ENCODE measurements at places on chromosomes 13 and 19. TPM values are rescaled to one million over a fixed set of nuclear protein-coding genes. Genes with fewer than 3 reads are reported as not detected.

GRCh38 chr13:48266701-48267639 is 34.0 kb downstream of the ITM2B start:
- DNase-seq, result no peak

DNA sequence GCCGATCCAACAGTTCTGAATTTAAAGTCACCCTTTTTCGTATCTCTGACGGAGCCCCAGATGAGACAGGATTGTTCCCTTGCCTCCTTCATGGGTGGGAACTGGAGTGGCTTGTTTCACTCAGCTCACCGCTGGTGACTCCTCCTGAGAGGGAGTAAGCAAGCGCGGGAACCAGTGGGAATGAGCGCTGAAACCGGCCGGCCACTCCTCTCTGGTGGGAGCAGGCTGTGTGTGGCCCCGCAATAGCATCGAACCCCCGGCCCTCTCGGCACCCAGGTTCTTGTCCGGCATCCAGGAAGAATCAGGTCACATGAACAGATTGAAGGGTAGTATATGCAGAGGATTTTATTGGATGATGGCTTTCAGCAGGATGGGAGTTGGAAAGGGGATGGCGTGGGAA is 1211.6 kb upstream of the PCDH20 start:
- no peak for DNase-seq

GRCh38 chr13:98172590-98173422 is 4.3 kb downstream of the RNF113B start:
- DNase-seq, result no peak

GRCh38 chr13:45592758-45593157 is 22.8 kb downstream of the ERICH6B start:
- DNase-seq, result no peak

GRCh38 chr19:32053376-32053775 is 292.0 kb upstream of the ZNF507 start:
- no peak for DNase-seq

- DNase-seq, result no peak
These were observed 32.8 kb downstream of the ATP12A start for GRCh38 chr13:24713022-24713421.

- DNase-seq, result no peak
These were observed 1109.5 kb downstream of the SLITRK1 start for GRCh38 chr13:82772816-82773215.

DNA sequence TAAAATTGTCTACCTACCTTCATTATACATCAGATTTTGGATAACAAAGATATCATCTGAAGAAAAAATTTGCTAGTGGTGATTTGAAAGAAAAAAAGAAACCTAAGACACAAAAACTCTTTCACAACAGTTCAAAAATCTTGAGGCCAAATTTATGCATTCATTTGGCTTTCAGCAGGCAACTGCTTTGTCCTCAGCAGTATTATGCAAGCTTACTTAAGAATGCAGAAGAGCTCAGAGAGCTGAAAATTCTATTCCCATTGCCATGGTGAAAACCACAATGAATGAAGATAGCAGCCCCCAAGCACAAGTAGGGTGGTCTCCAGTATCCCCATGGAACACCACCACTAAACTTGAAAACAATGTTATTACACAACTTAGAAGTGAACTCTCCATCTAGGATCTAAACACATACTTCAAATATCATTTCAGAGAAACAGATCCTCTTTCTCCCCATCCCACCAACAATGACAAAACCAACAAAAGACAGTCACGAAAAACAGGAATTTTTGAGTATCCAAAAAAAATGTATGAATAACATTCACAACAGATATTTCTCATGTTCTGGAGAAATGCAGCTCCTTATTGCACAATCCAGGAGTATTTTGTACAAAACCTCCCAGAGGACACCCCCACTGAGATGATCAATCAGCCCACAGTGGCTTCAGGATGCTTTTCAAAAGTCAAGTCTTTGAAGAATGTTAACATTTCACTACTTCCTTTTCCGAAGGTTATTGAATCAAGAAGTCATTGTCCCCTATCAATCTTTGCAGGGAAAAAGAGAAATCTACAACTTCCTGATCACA is 192.7 kb downstream of the LHFPL6 start:
- DNase-seq, result no peak

- no peak for DNase-seq
These were observed at the start of gene ADAMTSL5 for GRCh38 chr19:1512671-1513498. Gene ADAMTSL5 (minus strand): TSS chr19:1513019. CDS start chr19:1510943, 2,076 bp downstream.

DNA sequence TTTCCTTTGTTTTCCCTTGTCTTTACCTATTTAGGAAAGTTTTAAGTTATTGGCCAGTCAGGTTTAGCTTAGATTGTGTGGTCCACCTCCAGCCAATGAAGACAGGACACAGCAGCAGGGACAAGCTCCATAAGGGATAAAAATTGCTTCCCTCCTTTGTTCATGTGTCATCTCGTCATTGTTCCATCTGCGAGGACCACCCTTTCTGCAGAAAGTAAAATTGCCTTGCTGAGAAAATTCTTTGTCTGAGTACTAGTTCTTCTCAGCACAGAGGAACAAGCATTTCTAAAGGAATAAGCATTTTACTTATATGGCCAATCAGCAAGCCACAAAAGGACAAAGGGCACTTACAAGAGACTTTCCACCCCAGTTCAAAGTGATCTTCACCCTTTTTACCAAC is 11.4 kb downstream of the ZNF560 start:
- no peak for DNase-seq

DNA sequence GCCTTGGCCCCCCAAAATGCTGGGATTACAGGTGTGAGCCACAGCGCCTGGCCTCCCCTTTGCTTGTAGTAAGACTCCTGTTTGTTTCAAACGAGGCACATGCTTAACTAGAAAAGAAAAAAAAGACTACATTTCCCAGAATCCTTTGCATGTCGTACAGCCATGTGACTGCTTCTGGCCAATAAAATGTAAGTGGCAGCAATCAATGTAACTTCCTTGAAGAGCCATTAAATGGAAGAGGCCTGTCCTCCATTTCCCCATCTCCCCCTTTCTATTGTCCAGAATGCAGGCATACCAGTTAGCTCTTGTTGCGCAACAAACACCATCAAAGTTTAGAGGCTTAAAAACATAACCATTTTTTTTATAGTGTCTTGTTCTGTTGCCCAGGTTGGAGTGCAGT is 10.4 kb upstream of the GPR32 start:
- DNase-seq, result no peak

GRCh38 chr13:24075137-24075975 is 85.2 kb upstream of the SPATA13 start:
- no peak for DNase-seq

GRCh38 chr19:17376935-17377600 is at the start of gene PLVAP:
Gene PLVAP (minus strand): TSS chr19:17377342. CDS start chr19:17377288, 54 bp downstream.
- DNase-seq, result peak; percentile 75

DNA sequence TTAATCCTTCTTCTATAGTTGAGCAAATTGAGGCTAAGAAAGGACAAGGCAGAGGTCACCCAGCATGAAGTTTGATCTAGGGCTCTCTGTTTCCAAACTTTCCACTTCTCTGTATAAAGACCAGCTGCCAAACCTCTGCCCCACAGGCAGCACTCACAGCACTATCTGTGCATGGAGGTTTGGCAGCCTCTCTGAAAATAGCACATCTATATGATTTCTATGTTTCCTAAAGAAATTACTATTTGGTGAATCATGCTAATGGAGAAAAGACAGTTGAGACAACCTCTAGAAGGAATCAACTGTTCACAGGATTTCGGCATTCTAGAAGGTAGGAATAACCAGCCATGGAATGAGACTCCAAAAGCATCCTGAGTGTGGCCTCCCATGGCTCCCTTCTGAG is 554.5 kb downstream of the IRS2 start:
- DNase-seq, result no peak

DNA sequence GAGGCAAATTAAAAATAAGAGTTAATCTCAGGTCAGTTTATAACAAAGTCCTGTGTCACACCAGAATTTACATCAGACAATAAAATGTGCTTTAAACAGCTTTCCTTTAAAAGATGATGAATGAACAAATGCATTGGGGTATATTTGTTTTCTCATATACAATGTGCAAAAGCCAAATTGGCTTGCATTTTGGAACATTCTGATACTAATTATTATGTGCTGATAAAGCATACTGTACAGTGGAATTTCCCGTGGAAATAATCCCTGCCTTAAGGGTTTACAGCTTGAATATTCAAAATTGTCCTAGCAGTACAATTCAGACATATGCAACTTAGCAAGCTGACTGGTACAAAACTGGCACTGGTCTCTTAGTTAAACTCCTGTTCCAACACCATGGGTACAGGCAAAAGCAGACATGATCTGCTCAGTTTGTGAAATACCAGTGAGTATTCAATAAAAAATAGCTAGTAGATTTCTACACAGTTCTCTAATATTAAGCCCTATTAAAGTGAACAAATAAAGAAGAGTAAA is 373.4 kb downstream of the SLITRK1 start:
- DNase-seq, result no peak

- no peak for DNase-seq
These were observed 143.3 kb downstream of the DCLK1 start for GRCh38 chr13:35987572-35988513.

DNA sequence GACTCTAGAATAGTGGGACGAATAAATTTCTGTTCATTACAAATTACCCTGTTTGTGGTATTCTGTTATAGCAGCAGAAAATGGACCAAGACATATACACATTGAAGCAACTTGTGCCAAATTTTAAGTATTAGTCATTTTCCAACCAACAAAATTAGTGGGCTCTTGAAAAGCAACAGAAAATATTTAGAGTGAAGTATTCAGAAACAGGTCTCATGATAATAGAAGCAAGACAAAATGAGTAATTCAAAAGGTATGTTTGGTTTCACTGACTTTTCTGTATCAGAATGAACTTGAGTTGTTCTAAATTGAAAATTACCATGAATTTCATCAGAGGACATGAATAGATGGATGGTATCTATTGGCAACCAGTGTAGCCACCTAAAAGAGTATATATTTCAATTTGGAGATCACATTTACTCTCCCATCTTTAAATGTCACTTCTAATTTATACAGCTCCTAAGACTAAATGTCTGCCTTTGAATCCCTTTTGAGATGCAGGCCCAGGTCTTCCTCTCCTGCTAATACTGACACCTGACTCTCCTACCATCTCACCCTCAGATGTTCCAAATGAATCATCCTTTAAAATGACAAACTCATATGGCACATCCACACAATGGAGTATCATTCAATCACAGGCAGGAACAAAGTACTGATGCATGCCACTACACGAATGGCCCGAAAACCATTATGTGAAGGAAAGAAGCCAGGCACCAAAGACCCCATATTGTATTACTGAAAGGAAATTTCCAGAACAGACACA is 40.7 kb upstream of the DOCK9 start:
- DNase-seq, result no peak

DNA sequence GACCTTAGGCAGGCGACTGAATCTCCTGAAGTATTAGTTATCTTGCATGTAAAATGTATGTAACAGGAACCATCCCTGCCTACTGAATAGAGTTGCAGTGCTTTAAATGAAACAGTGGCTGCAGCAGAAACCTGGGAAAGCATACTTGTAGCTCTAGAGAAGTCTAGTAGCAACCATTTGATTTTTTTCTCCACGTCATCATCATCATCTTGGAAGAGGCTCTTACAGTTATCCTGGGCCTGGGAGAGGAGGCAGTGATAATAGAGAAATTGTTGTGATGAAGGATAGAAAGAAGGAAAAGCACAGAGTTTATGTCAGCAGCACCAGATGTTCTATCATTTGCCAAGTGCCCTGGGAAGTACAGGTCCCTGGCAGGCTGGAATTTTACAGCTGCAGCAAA is 377.6 kb downstream of the ITGBL1 start:
- DNase-seq, result no peak

DNA sequence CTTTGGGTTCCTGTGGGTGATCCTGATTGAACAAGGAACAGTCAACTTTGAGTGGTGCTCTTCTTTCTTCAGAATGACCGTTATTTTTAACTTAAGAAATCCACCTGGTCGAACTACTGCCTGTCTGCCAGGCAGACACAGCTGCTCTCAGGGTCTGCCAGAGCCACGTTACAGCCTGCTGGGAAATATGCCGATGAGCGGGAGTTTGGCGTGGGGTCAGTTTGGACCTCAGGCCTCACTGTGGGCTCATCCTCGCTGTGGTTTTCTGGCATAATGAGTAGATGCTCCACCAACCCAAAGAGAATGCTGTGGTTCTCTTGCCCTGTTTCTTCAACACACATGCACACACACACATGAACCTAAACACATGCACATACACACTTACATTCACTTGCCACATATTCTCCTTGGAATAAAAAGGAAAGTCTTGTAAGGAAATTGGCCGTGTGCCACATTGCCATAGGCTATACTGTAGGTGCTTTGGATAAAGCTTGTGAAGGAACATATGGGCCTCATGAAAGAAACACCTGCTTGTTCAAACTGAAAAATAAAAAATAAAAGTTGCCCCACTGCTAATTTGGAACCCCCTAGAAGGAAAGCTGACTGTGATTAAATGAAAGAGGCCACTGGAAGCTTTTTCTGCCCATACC is 598.7 kb upstream of the KLF12 start:
- DNase-seq, result no peak

DNA sequence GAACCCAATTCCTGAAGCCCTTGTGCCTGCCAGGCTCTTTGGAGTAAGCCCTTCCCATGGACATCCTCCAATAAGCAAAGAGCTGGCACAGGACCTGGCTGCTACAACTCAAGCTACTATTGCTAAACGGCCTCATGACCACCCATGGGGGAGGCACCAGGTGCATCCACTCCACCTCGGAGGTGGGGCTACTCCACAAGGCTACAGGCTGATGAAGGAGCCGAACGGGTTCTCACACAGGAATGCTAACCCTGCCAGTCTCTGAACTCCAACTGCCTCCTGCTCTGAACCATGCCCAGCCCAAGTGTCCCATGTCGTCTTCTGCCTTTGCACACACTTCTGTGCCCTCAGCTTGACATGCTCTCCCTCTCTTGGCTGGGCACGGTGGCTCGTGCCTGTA is 10.0 kb downstream of the SYMPK start:
- DNase-seq, result no peak

GRCh38 chr19:16075430-16076153 is 703 bp upstream of the TPM4 start:
- no peak for DNase-seq

- DNase-seq, result no peak
These were observed 42.9 kb upstream of the RAP2A start for GRCh38 chr13:97390941-97391600.

Gene IGFL1
- not detected for total RNA-seq

Gene HIF3A
- total RNA-seq, result 123 TPM

Gene ETHE1
- total RNA-seq, result 17.9 TPM

Gene LAIR1
- total RNA-seq, result 7.8 TPM

Gene POLR1D
- 75.6 TPM for total RNA-seq

Gene ERICH6B
- not detected for total RNA-seq

Gene LGALS7B
- total RNA-seq, result not detected

Gene EHD2
- total RNA-seq, result 44.9 TPM

Gene KLHL1
- total RNA-seq, result not detected

Gene ERICH4
- total RNA-seq, result not detected

Gene PSG7
- total RNA-seq, result not detected

Gene PRR20E
- total RNA-seq, result not detected

Gene GFY
- total RNA-seq, result not detected

Gene UQCRFS1
- total RNA-seq, result 120 TPM

Gene MPND
- total RNA-seq, result 7.3 TPM

Gene CYP2S1
- total RNA-seq, result 0.59 TPM

Gene ZNF491
- 6.2 TPM for total RNA-seq

Gene CEACAM6
- not detected for total RNA-seq
